Substantia nigra (tissue), 51 donors: ENCODE measurements at places on chromosomes 4 and X.

DNA sequence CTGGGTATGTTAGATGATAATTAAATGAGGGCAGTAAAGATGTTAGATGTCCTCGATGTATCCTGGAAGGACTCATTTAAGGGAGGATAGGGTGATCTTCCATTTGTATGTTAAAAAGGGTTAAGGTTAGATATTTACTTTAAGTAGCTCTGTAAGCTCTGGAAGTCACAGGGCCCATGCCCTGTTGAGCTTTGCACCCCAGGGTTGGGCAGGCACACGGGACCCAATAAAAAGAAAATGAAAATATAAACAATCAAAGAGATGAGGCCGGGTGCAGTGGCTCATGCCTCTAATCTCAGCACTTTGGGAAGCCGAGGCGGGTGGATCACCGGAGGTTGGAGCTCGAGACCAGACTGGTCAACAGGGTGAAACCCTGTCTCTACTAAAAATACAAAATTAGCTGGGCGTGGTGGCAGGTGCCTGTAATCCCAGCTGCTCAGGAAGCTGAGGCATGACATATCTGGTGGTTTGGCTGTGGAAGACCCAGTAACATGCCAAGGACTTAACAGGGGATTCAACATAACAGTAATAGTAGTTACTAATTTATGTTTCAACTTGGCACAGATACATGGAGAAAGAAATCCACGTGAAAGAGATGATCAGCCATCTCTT, 16.9 kb upstream of the PHEX start:
- no peak for DNase-seq

DNA sequence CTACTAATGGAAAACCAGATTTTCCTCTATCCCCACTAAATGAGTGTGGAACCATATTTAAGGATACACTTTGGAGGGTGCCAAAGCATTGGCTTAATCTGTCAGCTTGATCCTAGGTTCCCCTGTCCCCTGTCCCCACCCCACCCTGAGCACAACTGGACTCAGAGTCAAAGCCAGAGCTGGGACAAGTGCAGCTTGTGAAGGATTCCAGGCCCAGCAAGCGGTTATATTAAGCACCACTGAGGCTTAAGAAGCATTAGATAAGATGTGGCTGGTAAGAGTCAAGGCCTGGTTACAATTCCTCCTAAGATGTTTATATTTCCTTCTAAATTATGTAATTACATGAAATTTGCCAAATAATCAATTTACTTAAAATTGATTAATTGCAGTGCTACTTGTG, 350.0 kb upstream of the GATB start:
- no peak for DNase-seq

GRCh38 chr4:14452764-14453163, 549.5 kb upstream of the CPEB2 start:
- DNase-seq = no peak

GRCh38 chr4:27270435-27270834, 409.8 kb downstream of the STIM2 start:
- no peak for DNase-seq

DNA sequence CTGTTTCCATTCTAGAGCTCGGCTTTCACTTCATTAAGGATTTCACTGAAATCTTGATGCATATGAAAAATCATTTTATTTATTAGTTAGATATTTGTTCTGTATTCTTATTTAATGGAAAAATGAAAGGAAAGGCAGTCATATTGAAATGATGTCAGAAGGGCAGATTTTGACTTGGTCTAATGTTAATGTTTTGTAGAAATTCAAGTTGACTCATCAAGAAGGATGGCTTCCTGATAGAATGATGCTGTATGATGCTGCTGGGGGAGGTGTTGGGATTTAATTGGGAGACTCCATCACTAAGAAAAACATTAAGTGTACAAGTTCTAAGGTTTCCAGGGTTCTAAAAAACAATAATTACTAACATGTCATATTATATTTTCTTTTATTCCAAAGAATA, 204.8 kb downstream of the PDGFC start:
- no peak for DNase-seq

DNA sequence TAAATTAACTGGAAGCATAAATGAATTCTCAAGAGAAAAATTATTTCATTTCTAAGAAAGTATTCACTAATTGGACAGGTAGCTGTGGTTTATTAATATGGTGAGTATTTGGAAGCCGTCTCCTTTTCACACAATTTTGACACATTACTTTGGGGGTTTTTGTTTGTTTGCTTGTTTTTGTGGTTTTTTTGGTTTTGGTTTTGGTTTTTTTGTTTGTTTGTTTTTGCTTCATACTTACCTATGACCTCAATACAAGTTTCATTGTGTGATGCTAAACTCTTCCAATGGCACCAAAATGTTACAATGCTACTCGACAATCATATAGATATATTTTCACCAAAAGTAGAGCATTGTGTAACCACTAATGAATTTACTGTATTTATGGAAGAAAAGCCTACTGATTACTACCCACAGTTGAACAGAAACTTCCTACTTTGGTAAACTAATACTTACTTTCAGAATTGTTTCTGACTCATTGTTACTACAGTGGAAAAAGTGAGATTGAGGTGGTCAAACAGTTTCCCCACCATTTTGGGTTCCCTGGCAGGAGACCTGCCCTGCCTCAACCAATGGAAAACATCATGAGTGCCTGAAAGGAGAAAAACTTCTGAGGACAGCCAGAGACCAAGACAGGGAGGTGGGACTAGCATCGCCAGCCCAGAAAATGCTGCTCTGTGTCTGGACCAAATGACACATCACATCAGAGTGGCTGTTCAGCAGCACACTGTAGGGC, 443.1 kb downstream of the HNRNPD start:
- DNase-seq = no peak

DNA sequence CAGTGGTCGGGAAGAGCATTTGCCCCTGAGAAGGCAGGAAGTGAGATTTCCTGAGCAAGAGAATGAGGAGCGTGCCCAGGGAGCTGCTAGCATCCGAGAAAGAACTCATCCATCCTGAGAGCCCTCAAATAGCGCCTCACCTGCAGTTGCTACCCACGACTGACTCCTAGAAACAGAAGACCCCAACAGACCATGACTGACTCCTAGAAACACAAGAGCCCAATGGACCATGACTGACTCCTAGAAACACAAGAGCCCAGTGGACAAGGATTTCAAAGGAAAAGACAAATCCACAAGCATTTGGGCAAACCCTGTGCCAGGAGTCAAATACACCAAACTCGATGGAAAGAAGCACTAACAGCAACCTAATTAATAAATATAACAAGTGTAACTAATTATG, 575.2 kb upstream of the FRG1 start:
- no peak for DNase-seq

DNA sequence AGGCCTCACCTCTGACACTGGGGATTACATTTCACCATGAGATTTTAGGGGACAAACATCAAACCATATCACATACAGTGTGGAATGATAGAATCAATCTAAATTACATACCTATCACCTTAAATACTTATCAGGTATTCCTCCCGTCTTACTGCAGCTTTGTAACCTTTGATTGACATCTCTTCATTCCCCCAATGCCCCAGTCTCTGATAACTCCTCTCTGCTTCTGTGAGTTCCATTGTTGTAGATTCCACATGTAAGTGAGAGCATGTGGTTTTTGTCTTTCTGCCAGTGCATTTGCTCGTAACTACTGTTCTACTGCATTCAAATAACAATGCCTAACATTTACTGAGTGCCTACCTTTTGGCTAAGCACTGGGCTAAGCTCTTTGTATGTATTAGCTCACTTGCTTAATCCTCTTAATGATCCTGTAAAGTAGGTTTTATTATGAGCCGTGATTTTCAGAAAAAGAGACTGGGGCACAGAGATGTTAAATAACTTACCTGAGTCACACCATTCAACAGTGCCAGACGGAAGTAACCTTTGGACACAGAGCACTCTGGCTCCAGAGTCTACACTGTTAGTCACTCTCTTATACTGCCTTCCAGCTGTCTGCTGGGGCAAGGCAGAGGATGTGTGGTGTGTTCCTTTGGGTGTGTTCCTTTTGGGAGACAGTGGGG, 63.7 kb upstream of the ESX1 start:
- DNase-seq = no peak

GRCh38 chrX:18173494-18174180, 47.0 kb downstream of the BEND2 start:
- no peak for DNase-seq

DNA sequence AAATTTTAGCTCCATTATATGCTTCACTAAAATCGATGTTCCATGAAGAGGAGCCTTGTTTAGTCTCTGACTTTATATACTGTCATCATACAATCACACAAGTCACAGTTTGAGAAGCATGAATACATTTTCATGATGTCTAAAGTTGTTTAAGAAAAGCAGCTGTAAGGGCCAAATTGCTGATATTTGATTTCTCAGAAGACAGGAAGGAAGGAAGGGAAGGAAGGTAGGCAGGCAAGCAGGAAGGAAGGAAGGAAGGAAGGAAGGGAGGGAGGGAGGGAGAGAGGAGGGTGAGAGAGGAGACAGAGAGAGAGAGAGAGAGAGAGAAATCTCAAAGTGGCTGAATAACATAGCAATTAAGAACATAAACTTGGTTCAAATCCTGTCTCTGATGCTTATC, 153.7 kb downstream of the RTL9 start:
- no peak for DNase-seq

GRCh38 chrX:10021461-10022272, 54.5 kb downstream of the CLDN34 start:
- DNase-seq = no peak

GRCh38 chrX:21151051-21151450, 223.2 kb upstream of the CNKSR2 start:
- DNase-seq = no peak

DNA sequence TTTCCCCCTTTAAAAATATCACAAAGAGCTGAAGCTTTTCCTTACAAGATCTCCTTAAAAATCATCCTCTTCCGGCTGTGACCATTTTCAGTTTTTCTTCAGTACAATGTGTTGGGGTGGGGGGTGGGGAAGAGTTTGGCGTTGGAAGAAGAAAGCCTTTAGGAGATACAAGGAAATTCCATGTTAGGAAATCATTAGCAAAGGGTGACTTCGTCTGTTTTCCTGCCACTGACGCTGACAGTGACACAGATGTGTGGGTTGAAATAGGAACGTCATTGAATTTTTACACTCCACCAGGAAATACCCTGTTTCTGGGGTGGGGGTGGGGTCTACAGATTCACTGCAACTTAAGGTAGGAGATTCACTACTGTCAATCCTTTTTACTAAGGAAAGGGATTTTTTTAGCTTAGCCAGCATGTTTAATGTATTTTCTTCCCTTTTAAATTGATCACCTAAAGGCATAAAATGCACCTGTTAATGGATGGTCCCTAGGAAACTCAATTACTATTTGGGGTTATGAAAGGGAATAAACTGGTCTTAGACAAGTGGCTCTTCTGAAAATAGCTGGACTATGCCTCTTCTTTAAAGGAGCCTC, 3.9 kb downstream of the MAMLD1 start:
- no peak for DNase-seq

- DNase-seq = no peak
These were observed 578.3 kb upstream of the FAT1 start for GRCh38 chr4:187301923-187302322.

- no peak for DNase-seq
These were observed at the start of gene CLIC2 for GRCh38 chrX:155334486-155335336. Gene CLIC2 (minus strand): TSS chrX:155334614. CDS start chrX:155334427, 187 bp downstream.

- DNase-seq = no peak
These were observed 34.1 kb downstream of the PLS3 start for GRCh38 chrX:115595049-115595448.

- DNase-seq = peak; percentile 11
These were observed 32.8 kb upstream of the MAML3 start for GRCh38 chr4:140186651-140187315.

GRCh38 chr4:151266497-151266896, 10.5 kb upstream of the PRSS48 start:
- DNase-seq = no peak

DNA sequence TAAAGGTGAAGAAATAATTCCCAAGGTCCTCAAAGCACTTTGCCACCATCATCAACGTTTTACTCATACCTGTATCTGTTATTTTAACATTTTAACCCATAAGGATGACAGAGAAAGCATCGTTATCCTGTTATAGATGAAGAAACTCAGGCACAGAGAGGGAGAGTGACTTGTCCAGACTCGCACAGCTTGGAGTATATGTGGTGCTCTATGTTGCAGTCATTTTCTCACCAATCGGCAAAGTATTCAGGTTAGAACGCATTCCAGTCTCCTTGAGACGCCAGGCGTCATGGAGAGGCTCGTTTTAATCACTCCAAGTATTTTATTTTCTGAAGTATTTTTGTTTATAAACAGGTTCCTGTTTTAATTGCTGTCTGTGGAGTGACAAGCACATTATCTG, 73.5 kb downstream of the IRF2 start:
- DNase-seq = no peak

DNA sequence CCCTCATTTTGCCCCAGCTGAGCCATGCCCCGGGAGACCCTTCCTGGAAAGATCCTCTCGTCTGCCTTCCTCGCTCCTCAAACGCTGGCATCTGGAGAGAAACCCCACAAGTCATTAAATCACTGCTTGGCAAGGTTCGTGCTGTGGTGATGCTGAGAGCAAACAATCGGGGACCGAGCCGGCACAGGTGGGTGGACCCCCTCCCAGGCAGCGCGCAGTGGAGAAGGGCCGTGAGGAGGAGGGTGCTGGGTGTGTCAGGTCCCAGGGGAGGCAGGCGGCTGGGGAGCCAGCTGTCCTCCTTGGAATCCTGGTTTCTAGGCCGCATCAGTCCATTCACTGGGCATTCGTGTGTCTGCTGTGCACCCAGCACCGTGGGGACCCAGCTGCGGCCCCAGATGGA, 64.9 kb upstream of the PSAPL1 start:
- no peak for DNase-seq

GRCh38 chr4:4866866-4867374, 7.5 kb downstream of the MSX1 start:
- no peak for DNase-seq

- no peak for DNase-seq
These were observed 181.5 kb downstream of the SLIT2 start for GRCh38 chr4:20433097-20433705.

GRCh38 chrX:56600141-56600540, 36.7 kb downstream of the UBQLN2 start:
- DNase-seq = no peak

- no peak for DNase-seq
These were observed 641.1 kb downstream of the RAPGEF2 start for GRCh38 chr4:159743971-159744370.

DNA sequence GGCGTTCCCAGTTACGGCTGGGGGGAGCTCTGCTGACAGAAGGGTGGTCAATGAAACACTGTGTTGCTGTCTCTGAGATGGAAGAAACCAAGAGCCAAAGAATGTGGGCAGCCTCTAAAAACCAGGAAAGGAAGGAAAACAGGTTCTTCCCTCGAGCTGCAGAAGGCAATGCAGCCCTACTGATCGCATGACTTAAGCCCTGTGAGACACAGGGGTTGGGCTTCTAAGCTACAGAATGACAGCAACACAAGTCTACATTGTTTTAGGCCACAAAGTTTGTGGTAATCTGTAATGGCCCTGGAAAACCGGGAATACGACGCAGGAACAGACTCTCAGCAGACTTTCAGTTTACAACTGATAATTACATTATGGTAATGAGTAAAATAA, 38.2 kb upstream of the MTNR1A start:
- DNase-seq = no peak

DNA sequence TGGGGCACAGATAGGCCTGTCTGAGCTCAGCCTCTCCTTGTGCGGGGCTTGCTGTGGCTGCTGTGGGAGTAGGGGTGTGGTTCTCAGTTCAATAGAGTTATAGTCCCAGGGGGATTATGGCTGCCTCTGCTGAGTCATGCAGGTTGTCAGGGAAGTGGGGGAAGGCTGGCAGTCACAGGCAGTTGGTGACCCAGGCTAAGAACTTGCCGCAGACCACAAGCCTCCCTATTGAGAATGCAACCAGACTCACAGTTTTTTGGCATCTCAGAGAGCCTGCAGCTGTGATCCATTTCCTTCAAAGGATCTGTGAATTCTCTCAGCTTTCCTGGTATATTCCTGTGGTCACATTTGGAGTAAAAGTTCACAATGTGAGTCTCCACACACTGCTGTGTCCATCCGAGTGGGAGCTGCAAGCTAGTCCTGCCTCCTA, 364.9 kb downstream of the ZNF674 start:
- DNase-seq = no peak
